ENCODE measurements at places on chromosomes 11 and 22. TPM values are rescaled to one million over a fixed set of nuclear protein-coding genes. Genes with fewer than 3 reads are reported as not detected.

The GRIK4 gene
- polyA plus RNA-seq = 0.06 TPM

The PRODH gene
- not detected for polyA plus RNA-seq

The P2RX3 gene
- polyA plus RNA-seq = not detected

The RAC2 gene
- polyA plus RNA-seq = 23.8 TPM

The SOX10 gene
- 2.6 TPM for polyA plus RNA-seq

The YIF1A gene
- polyA plus RNA-seq = 67.1 TPM

All from stomach (tissue), 19 donors.